ENCODE measurements at places on chromosomes 1 and 21.

DNA sequence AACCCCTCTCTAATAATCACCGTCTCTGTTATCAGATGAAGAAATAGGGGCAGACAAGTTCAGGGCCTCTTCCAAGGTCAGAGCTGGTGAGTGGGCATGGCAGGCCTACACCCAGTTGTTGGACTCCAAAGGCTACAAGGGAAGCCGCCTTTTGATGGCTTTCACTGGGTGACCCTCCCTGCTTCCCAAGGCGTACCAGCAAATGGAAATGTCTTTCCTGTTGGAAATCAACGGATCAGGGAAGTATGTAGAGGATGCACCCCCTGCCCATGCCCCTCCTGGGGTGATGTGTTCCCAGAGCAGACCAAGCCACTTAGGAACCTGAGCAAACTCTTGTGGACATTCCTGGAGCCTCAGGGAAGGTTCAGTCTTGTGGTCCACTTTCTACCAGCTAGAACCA is 47.4 kb downstream of the LGR6 start:
- DNase-seq, result no peak

DNA sequence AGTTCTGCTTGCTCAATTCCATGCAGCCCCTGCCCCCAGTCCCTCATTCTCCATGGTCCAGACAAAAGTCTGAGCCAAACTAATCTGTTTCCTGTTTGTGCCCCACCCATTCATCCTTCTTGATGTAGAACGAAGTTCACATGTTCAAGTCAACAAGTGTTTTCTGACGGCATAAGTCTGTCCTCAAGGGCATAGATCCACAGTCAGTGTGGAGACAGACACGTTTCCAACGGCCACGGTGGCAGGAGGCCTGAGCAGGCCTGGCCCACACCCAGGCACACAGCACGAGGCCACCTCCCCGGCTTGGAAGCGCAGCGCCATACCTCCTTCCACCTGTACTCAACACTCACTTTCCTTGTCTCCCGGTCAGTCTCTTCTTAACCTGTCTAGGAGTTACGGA is 16.1 kb downstream of the ADORA1 start:
- no peak for DNase-seq

GRCh38 chr1:27994060-27994459 is 34.3 kb downstream of the XKR8 start:
- DNase-seq, result no peak

DNA sequence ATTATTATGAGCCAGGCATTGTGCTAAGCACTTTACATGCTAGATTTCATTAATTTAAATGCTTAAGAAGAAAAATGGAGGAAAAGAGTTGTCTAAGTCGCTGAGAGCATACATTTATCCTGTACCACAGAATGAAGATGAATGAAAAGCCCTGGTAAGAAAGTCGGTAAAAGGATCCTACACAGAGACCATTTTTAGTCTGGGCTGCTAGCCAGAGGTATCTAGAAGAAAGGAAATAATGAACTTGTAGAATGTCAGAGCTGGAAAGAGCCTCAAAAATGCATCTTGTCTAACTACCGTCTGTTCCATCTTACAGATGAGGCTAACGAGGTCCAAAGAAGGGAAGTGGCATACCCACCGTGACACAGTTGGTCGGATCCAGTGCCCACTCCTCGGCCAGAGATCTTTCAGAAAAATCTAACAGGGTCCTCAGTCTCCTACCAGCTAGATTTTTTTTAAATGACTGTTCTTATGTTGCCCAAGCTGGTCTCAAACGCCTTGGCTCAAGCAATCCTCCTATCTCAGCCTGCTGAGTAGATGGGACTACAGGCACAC is 12.2 kb upstream of the TNR start:
- no peak for DNase-seq

DNA sequence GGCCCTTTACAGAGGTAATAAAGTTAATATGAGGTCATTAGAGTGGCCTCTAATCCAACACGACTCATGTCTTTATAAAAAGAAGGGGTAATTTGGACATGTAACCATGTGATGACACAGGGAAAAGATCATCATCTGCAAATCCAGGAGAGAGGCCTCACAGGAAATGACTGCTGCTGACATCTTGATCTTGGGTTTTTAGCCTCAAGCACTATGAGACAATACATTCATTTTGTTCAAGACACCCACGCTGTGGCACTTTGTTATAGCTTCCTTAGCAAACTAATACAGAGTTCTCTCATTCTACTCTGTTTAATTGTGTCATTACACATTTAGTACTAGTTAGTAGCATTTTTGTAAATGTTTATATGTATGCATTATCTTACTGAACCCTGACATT is 64.0 kb upstream of the RUNX1 start:
- DNase-seq, result no peak

DNA sequence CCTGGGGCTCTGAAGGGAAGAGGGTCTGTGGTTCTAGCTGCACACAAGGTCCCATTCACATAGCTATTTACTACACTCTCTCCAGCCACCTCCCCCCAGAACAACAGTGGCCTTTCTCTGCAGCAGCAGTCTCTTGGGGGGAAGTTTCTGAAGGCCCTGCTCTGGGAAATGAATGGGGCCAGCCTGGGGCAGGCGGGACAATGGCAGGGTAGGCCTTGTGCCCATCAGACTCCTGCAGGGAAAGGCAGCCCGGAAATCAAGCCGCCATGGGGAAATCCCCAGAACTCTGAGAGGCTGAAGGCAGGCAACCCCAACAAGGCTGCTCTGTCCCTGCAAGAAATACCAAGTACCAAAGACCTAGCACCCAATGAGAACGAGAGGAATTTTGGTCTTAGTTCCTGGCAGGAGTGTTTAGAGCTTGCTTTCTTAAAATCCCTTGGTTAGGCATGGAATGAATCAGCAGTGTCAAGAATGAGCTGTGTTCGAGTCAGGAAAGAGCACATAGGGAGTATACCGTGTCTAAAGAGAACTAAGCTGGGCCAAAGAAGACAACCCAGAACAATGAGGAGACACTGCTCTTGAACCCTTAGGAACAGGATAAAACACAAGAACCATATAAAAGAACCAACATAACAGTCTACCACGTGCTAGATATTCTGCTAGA is 11.3 kb downstream of the ARHGEF11 start:
- DNase-seq, result no peak

- no peak for DNase-seq
These were observed 1.1 kb upstream of the PSMG1 start for GRCh38 chr21:39184050-39184980.

GRCh38 chr1:190353538-190354101 is 124.0 kb downstream of the BRINP3 start:
- DNase-seq, result no peak

DNA sequence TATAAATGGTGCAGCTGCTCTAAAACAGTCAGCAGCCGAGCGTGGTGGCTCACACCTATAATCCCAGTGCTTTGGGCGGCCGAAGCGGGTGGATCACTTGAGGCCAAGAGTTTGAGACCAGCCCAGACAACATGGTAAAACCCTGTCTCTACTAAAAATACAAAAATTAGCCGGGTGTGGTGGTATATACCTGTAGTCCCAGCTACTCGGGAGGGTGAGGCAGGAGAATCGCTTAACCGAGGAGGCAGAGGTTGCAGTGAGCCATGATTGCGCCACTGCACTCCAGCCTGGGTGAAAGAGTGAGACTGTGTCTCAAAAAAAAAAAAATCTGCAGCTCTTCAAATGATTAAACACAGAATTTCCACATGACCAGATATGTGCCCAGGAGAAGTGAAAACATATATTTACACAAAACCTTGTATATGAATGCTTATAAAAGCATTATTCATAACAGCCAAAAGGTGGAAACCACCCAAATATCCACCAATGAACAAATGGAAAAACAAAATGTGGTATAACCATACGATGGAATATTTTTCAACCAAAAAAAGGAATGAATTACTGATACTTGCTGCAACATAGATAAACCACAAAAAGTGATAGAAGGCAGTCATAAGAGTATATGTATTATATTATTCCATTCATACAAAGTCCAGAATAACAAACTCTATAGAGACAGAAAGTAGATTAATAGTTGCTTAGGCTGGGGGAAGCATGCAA is 14.1 kb downstream of the EPS15 start:
- DNase-seq, result no peak

DNA sequence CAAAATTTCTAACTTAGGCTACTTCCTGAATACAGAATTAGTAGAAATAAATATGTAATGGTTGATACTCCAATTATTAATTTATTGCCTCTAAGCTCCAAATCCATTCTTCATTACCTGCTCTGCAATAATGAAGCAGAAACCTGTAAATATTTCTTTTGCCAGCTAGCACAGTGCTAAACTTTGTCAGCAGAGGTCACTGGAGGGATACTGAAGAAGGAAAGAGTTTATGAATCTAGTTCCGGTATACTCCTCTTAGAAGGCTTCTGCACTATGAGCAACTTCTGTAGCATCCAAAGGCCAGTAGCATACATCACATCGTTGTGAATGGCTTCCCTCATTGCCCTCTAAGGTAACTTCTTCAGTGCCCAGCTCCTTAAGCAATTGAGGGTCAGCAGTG is 81.0 kb upstream of the LHX8 start:
- DNase-seq, result no peak

- no peak for DNase-seq
These were observed 25.2 kb upstream of the TRIM45 start for GRCh38 chr1:117146575-117147340.

DNA sequence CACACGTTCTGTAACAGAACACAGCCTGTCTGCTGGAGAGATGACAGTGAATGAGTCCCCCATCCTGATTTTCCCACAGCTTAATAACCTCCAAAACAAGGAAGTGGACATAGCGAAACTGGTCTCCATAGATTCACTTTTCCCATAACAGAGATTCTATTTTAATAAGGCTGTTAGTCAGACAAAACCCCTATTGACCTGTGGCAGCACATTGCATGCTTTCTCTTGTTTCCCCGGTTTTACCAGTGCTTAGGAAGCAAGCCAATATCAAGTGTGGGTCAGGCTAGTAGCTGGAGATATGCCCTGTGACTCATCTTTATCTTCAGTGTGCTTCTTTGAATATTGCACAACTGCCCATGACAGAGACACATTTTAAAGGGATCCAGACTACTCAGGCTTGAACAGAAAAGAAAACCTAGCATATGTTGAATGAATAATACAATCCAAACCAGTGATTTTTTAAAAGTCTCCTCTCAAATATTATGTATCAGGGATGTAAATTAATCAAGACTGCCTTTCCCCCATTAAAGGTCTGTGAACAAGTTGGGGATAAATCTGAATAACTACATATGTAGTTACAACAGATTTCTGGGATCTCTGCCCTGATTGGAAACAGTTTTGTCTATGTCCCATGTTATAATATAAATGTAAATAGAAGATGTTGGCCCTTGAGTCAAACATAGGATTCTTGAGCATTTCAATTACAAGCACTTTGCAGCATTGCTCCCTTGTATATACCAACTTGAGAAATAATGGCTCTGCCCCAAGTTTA is 11.9 kb upstream of the CLDN8 start:
- no peak for DNase-seq

DNA sequence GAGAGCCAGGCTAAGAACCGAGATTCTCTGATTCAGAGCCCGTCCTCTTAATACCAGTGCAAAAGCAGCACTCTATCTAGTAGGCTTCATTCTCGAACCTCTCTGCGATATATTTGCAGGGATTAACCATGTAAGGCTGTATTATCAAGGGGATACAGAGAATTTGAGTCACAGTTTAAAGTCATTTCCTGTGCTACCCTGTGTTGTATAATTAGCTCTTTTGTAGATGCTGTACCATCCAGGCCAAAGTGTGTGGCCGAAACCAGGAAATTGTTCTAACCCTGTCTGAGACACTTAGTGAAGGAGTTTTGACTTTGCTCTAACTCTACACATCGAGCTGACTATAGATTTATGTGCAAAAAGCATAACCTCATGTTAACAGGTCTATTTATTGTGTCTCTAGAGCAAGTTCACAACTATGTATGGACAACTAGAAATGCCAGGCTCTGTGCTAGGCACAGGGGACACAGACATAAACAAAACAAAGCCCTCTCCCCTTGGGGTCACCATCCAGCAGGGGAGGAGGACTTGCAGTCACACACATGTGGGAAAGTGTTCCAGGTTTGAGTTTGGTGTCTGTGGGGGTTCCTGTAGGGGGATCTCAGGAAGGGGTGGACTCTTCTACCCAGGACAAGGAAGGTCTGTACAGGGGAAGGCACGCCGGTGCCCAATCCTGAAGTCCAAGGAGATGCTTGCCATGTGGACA is 182.2 kb downstream of the DHRS3 start:
- peak; percentile 63 for DNase-seq

DNA sequence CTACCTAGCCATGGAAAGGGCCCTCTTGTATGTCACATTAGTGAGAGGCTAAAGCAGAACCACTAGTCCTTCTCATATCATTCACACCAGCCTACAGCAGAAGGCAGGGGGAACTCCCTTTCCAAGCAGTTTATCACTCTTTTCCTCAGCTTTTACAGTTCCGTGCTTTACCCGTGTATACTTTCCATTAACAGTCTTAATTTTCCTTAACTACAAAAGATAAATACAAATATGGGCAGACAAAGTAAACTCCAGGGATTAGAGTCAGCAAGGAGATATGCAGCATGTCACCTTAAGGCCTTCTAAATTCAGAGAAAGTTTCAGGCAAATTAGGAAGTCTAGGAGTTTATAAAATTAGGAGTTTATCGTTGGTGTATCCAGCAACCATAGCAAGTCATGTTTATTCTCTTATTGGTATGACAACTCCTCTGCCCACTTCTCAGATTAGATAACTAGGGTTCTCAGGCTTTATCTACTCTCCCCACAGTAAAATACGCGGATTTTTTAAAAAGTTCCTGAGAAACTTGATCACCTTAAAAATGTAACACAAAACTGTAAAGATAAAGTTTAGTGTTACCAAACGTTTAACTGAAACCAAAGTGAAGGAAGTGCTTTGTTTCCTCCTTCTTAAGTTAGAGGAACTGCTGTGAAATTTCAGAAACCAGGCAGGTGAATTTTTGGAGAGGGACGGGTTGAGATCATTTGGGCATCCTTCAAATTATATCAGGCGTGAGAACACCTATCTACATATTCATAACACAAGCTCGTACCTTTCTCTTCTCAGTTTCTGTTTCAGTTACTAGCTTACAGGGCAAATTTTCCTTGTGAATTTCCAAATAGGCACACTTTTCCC is 42.7 kb upstream of the SLC19A2 start:
- no peak for DNase-seq

DNA sequence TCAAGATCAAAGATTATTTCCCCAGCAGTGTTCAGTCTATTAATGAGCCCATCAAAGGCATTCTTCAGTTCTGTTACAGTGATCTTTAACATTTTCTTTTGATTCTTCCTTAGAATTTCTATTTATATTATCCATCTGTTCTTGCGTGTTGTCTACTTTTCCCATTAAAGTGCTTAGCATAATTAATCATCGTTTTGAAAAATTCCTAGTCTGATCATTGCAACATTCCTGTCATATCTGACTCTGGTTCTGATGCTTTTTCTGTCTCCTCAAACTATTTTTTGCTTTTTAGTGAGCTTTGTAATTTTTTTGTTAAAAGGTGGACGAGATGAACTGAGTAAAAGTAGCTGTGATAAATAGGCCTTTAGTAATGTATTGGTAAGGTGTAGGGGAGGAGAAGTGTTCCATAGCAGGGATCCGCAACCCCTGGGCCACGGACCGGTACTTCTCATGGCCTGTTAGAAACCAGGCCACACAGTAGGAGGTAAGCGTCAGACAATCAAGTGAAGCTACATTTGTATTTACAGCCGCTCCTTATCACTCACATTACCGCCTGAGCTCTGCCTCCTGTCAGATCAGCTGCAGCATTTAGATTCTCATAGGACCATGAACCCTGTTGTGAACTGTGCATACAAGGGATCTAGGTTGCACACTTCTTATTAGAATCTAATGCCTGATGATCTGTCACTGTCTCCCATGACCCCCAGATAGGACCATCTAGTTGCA is 163.3 kb downstream of the PIK3R3 start:
- no peak for DNase-seq

GRCh38 chr1:19043579-19044443 is 87.3 kb upstream of the IFFO2 start:
- DNase-seq, result no peak
